WERI-Rb-1 (cell line): ENCODE measurements at places on chromosomes 3 and 15.

GRCh38 chr3:177802151-177802900 lies 605.0 kb upstream of the TBL1XR1 start:
- no peak for DNase-seq

GRCh38 chr3:7536510-7536909 lies 675.6 kb downstream of the GRM7 start:
- no peak for DNase-seq

- no peak for DNase-seq
Measured at GRCh38 chr3:8882171-8882593, 81.1 kb downstream of the RAD18 start.

GRCh38 chr3:107384907-107385306 lies 7.7 kb downstream of the CCDC54 start:
- no peak for DNase-seq
